ENCODE measurements at places on chromosomes 11 and 22.

DNA sequence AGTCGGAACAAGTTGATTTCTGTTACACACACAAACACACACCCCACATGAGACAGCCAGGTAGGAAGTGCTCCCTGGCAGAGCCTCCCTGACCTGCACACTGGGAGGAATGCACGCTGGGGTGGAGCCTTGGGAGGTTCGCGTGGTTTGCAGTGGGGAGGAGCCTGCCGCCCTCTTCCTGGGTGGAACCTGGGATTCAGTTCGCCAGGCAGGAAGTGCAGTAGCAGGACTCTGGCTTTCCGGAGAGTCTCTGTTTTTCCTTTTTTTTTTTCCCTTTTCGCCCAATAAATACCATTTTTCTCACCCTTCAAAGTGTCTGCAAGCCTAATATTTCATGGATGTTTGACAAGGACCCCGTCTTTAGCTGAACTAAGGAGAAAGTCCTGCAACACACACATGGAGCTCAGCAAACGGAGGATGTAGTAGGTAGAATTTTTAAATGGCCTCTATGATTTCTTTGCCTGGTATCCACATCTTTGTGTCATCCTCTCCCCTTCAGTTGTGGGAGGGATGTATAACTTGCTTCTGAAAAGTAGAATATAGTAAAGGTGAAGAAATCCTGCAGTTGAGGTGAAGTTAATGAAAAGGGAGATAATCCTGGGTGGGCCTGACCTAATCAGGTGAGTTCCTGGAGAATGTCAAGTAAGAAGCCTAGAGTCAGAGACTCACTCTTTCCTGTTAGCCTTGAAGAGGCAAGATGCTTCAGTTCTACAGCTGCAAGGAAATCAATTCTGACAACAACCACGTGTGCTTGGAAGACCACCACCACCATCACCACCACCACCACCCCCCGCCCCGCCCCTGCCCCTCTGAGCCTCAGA lies 72.9 kb downstream of the PIWIL4 start:
- no peak for DNase-seq

DNA sequence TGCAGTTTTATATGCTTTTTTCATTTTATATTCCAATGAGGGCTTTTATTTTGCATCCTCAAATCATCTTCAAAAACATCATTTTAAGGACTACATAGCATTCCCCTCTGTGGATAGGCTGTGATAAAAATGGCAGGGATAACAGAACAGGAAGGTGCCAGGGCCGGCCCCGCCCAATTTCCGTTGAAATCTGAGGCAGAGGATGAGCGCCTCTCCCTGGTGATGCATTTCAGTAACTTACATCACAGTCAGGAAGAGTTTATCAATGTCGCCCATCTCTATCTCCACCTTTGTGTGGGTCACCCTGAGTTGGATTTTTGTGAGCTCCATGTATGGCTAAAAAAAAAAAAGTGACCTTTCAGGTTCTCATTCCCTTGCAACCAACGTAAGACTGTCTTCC lies 201.6 kb downstream of the DSCAML1 start:
- DNase-seq: no peak

- no peak for DNase-seq
Measured at GRCh38 chr11:30984442-30984816, 385.1 kb downstream of the DCDC1 start.

GRCh38 chr11:35844579-35844978 lies 99.3 kb upstream of the LDLRAD3 start:
- DNase-seq: no peak

DNA sequence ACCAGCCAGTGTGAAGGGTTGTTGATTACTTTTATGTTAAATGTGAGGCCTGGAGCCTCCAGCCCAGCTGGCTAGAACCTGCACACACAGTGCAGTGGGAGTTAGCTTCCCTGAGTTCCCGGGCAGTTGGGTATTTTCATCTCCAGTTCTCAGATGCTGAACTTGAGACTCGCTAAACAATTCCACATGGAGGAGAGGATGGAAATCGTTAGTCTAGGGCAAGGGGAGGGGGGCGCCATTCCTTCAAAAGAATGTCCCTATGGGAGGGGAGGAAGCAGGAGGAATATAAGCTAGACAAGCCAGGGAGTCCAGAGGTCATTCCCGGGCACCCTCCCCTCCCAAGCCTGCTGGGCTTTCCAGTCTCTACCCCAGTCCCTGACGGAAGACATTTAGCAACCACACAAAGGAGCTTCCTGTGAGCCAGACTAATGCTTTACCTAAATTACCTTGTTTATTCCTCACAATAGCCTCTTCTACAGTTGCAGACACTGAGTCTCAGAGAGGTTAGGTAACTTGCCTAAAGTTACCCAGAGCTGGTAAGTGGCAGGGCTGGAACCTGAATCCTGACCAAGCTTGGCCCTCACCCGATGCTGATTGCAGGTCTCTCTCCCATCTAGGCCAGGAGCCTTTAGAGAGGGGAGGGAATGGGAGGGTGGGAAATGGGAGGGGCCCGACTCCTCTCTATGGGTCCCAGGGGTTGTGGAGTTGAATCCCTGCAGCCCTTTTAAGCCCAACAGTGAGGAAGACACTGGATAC lies 1.9 kb upstream of the TSKU start:
- no peak for DNase-seq

GRCh38 chr22:37218399-37218770 lies 6.1 kb upstream of the SSTR3 start:
- no peak for DNase-seq

GRCh38 chr22:41127451-41127850 lies 35.1 kb downstream of the EP300 start:
- no peak for DNase-seq
